ENCODE measurements at places on chromosomes 7 and 10.
A peak's percentile ranks its signal among the peaks of the same experiment; 100 is the strongest.

GRCh38 chr7:117008118-117008885 is 55.0 kb downstream of the ST7 start:
- no peak for DNase-seq

DNA sequence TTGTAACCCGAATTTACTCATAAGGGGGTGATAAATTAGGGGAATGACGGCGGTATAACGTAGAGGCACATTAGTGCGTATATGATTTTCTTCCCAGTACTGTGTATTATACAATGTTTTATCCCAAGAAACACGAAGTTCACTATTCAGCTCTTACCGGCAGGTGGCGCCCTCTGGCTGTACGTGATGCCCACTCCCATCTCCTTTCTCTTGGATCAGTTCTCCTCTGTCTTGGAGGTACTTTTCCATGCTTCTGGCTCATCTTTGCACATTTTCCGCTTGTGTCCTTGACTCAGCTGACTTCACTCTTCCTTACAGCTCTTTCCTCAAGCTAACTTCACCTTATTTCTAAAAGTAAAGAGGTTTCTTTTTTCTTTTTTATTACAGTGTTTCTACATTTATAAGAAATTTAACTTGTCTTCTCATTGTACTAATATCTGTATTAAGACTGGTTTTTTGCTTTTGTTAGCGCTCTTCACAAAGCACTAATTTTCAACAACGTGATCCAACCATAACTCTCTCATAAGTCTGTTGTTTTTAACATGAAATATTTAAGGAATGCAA is 21.3 kb downstream of the TMEM176B start:
- no peak for DNase-seq

DNA sequence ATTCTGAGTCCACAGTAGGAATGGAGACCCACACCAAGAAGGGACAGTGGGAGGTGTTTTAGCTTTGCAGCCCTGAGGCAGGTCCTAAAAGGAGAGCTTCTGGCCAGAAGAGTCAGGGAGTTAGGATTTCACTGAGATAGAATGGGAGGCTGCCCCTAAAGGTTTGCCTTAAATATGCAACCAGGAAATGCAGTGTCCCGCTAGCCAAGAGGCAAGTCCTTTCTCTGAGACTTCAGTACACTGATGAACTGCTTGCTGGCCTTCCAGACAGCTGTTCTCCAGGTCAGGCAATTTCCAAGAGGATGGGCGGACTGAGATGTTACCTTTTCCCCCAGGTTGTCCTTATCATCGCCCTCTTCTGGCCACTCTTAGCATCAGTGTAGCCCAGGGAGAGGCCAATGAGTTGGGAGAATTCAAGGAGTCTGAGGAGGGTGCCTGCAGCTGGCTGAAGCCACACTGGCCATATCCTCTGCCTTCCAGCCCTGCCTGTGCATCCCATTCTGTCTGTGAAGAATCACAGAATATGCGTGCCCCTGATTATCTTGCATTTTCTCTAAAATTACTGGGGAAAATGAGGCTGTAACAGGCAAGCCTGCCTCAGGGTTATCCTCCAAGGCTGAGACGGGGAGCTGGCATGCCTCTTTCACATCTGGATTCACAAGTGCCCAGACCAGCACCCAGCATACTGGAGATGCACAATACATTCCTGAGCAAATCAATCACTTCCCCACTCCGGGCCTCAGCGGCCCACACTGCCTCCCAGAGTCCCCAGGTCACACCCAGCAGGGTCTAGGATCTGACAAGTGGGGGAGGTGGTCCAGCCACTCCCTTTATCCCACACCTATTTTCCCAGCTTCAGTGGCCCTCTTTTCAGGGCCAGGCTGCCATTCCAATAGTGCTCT is 2.4 kb downstream of the TLL2 start:
- peak; percentile 84 for DNase-seq

DNA sequence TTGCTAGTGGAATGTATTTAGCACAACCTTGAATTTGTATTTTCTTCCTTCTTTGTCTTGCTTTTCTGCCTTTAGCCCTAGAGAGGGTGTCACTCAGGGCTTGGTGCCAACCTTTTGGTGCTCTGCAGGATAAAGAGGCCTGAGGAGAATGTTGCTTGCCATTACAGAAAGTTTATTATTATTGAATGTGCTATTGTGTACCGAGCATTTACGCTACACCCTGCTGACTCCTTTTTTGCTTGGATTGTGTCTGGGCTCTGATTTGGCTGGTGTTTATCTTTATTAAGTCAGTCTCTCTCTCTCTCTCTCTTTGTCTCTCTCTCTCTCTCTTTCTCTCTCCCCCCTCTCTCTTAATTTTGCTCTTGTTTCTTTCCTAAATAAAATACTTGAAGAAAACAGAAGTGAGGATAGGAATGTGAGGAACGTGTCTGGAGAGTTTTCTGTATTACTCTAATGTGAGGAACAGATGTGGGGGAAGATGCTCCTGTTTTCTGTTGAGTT is 284.4 kb upstream of the PHYHIPL start:
- DNase-seq = no peak

DNA sequence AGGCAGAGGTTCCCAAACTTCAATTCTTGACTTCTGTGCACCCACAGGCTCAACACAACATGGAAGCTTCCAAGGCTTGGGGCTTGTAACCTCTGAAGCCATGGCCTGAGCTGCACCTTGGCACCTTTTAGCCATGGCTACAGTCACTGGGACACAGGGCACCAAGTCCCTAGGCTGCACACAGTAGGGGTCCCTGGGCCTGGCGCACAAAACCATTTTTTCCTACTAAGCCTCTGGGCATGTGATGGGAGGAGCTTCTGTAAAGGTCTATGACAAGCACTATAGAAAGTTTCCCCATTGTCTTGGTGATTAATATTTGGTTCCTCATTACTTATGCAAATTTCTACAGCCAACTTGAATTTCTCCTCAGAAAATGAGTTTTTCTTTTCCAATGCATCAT is 420.9 kb upstream of the GRM3 start:
- DNase-seq = no peak

- no peak for DNase-seq
These were observed 814.9 kb upstream of the C7orf33 start for GRCh38 chr7:147775516-147776284.

- no peak for DNase-seq
These were observed 178.8 kb downstream of the ELFN1 start for GRCh38 chr7:1848911-1849311.

DNA sequence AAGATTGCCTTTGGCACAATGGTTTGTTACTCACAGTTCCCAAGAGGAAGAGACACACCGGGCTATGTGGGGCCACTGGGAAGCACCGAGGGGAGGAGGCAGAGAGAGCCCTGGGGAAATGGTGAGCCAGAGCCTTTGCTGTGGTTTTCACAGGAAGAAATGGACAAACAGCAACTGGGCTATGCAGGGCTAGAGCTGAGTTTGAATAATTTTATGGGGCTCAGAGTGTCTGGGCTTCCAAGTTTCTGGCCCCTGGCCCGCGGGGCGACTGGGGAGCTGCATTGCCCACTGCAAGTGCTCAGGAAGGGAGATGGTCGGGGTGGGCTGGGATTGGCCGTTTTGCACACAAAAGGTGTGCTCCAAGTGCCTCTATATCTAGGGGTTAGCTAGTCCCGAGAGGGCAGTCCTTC is 92.6 kb downstream of the CHST15 start:
- no peak for DNase-seq

DNA sequence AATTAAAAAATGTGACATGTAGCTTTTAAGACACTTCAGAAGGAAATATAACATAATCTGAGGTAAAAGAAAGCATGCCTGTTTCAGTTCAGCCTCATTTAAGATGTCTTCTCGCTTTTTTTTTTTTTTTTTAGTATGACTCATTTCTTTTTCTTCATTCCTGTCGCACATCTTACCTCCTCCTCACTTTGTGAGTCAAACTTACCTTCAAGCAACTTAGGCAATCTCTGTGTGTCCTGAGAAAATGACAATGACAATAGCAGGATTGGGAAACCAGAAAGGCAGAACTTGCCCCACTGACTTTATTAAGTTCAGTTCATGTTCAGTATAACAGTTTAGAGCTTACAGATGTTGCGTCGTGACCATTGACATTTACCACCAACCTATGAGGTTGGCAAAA is 7.7 kb downstream of the PTN start:
- DNase-seq = no peak

- DNase-seq = no peak
These were observed 66.7 kb upstream of the PODXL start for GRCh38 chr7:131623154-131623553.

DNA sequence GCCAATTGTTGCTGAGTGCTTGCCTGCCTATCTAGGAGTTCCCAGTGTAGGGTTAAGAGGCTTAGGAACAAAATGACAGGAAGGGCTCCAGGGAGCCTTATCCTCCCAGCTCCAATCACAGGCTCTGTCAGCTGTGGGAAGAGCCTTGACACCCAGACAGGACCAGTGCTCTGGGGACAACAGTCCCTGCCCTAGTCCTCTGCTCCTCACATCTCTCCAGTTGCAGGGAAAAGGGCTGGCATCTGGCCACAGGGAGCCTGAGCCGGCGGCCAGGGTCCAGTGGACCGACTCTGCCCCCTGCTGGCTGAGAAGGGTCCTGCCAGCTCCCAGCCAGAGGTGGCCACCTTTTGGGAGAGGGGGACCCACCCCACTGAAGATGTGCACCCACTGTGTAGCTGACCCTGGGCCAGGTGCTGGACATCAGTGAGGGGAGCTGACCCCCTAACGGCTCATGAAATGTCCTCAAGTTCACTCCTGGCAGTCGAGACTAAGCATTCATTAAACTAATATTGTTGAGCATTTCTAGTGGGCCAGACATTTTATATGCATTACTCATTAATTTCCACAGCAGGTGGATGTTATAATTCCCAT is 17.6 kb downstream of the DNAJB12 start:
- DNase-seq = peak; percentile 71

DNA sequence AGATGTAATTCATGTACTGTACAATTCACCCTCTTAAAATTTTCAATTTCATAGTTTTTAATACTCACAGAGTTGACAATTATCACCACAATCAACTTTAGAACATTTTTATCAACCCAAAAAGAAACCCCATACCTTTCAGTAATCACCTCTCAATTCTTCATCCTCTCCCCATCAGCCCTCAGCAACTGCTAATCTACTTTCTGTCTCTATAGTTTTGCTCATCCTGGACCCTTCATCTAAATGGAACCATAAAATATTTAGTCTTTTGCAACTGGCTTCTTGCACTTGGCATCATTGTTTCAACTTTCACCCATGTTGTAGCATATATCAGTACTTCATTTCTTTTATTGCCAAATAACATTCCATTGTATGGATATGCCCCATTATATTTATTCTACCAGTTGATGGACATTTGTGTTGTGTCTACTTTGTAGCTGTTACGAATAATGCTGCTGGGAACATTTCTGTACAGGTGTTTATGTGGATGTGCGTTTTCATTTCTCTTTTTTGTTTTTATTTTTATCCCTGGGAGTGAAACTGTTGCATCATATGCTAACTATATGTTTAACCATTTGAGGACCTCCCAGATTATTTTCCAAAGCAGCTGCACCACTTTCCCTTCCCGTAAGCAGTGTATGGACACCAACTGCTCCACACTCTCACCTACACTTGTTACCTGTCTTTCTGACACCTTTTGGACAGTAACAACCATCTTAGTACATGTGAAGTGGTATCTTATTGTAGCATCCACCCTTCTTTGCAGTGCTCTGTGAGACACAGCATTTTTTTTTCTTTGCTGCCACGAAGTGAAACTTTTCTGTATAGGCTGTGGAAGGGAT is 65.4 kb upstream of the APBB1IP start:
- no peak for DNase-seq

DNA sequence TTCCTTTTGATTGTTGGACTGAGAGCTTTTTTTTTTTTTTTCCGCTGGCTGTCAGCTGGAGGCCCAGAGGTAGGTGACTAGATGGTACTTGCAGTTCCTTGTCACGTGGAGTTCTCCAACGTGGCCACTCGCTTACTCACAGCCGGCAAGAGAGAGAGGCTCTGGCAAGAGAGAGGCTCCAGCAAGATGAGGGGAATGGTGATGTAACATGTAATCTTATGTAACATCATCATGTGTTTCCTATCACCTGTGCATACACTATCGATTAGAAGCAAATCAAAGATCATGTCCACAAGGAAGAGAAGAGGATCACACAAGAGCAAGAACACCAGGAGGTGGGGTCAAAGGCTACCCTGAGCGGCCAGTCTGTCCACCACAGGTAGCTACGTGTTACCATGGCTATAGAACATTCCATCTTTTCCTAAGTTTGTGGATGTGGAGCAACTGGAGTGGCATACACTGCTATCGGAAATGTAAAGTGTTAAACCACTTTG is 4.0 kb upstream of the BORCS7 start:
- no peak for DNase-seq

GRCh38 chr7:7236041-7236440 is 53.7 kb downstream of the C1GALT1 start:
- DNase-seq = no peak

GRCh38 chr7:39540320-39540719 is 25.9 kb upstream of the YAE1 start:
- peak; percentile 46 for DNase-seq

DNA sequence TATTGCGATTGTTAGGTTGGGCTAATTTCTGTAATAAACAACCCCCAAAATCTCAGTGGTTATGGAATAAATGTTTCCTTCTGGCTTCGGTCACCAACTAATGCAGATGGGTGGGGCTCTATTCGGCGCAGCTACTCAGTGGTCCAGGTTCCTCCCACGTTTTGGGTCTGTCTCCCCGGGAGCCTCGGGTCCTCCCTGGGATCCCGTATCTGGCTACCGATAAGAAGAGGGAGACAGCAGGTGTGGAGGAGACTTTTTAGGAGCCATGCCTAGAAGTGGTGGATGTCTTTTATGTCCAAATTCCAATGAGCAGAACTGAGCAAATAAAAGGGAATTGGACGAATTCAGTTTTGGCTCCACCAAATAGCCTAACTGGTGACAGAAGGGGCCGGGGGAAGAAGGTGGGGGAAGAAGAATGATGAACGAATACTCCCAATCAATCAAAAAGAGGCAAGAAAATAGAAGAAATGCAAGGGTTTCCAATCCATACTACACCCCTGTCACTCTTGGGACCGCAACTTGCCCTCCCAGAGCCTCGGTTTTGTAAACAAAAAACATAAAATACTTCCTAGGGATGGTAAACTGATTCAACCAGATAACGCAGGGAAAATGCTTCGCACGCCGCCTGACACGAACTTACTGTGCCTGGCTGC is 498 bp upstream of the C10orf53 start:
- no peak for DNase-seq

GRCh38 chr10:72792288-72792687 is 100.3 kb downstream of the MCU start:
- no peak for DNase-seq

DNA sequence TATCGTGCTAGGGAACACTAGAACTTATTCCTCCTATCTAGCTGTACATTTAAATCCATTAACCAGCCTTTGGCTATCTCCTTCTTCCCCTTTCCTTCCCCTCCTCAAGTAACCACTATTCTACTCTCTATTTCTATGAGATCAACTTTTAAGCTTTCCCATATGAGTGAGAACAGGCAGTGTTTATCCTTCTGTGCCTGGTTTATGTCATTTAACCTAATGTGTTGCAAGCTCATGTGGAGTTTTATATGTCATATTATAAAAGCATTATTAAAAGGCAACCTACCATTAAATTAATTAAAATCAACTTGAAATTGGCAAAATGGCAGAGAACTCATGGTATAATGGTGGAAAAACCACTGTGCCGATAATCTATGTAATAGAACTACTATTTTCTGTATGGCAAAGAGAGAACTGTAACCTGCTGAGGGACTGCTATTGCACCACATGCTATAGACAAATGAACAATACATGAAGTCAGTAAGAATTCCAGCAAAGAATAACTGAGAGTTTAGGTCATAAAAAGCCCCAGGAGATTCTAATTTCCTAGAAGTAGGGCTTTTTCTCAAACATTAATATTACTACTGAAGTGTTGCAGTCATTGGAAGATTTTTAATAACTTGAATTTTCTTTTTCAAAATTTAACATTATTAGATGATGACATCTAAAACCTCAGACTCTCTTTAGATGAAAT is 81.8 kb downstream of the LRRN3 start:
- DNase-seq = no peak
